ENCODE measurements at places on chromosomes 1 and 21.

DNA sequence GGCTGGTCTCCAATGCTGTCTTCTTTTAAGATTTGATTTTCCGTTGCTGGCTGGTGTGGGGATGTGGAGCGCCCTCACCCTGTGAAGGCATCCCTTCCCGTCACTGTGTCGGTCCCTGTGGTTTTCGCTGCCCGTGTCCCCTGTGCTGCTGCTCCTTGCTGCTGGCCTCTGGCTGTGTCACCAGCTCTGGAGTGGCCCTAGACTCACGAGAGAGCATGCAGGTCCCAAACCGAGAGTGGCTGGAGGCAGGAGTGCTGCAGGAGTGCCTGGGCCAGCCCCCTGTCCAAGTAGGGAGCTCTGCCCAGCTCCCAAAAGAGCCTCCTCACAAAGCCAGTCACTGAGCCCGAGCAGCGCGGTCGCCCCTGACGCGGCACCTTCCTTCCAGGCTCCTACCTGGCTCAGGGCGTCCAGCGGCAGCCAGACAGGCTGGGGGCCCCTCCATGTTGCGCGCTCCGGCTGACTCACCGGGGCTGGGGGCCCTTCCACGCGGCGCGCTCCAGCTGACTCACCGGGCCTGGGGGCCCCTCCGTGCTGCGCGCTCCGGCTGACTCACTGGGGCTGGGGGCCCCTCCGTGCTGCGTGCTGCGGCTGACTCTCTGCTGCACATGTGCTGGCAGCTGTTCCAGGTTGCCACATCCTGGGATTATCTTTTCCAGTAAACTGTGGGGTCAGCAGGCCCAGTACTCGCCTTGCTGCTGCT lies 106.7 kb upstream of the COL6A1 start:
- peak; percentile 76 for DNase-seq

GRCh38 chr1:86846164-86846647 lies 67.7 kb downstream of the SELENOF start:
- no peak for DNase-seq

DNA sequence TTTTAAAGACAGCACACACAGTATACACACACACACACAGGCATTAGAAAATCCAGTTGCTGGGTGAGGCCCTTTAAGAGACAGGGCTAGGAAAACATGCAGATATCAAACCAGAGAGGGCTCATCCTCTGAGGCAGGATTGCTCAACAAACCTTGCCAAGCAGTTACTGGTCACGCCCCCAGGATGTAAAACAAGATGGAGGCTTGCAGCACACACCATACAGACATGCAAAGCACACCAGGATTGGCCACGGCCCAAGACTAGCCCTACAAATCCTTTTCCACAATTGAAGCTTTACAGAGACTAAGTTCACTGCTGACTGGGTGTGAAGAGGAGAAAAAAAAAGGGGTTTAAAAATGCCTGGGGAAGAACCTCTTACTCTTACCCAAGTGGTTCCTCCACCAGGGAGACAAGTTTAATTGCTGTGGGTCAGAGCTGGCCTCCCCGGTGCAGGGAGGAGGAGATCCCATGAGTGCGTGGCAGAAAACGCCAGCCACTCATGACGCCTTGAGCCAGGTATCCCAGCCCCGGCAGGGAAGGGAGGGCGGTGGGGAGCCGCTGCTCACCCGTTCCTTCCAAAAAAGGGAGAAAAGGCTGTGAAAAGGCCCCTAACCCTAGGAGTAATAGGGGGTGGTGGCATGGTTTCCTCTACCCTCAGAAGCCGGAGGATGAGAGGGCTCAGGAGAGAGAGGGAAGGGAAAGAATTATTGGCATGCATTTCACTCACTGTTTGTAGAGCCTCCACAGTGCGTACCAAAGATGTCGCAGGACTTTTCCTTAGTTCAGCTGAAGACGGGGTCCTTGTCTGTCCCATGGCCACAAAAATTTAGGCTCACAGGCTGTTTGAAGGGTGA lies 594.6 kb upstream of the ZP4 start:
- DNase-seq: peak; percentile 71

DNA sequence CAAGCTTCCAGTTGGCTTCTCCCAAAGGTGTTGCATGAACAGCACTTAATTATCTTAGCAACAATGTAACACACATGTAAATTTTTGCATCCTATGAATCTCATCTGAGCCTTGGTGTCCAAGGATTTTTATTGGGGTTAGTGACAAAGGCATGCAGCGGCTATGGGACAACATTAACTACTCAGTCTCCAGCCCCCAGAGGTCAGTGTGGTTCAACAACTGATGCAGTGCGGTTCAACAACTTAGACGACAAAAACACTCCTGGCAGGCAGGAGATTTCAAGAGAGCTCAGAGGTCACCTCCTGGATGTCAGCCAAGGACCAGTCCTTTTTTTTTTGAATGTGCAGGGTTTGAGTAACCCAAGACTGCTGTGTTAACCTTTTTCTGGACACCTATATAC lies 77.5 kb upstream of the HMCN1 start:
- DNase-seq: no peak

DNA sequence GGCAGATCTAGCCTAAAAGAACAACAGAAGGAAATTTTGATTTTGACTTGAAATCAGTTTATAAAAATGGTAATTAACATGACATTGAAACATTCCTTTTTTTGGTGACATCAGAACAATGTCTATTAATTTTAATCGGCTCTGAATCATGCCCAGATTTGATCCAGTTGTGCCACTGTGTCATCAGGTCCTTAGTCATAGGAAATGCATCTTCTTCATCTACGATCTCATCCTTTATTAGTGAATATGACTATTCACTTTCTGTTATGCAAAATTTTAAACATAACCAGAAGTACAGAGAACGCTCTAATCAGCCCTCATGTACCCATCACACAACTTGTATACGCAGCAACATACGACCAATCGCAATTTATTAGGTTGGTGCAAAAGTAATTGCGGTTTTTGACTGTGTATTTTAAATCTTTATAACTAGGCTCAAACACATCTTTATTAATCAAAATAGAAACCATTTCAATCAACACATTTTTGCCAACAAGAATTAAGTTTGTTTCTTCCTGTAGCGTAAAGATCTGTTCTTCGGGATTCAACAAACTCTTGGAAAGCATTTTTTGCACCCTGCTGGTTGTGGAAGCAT lies 40.3 kb upstream of the TLR5 start:
- DNase-seq: no peak

GRCh38 chr1:225962440-225962975 lies 21.5 kb upstream of the LEFTY2 start:
- DNase-seq: no peak

DNA sequence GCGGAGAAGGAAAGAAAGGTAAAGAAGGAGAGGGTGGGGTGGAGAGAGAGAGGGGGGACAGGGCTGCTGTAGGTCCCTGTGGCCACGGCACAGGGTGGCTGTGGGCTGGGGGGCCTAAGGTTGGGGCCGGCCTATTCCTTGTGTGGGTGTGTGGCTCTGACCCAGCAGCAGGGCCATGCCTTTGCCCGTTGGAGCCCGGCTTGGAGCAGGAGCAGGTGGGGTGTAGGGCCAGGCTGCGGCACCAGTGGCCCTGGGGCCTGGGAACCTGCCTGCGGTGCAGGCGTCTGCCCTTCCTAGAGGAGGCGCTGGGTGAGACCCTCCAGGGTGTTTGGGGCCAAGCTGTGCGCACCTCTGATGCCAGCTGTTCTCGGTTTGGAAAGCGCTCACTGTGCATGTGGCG lies 19.7 kb upstream of the SUMO3 start:
- no peak for DNase-seq

DNA sequence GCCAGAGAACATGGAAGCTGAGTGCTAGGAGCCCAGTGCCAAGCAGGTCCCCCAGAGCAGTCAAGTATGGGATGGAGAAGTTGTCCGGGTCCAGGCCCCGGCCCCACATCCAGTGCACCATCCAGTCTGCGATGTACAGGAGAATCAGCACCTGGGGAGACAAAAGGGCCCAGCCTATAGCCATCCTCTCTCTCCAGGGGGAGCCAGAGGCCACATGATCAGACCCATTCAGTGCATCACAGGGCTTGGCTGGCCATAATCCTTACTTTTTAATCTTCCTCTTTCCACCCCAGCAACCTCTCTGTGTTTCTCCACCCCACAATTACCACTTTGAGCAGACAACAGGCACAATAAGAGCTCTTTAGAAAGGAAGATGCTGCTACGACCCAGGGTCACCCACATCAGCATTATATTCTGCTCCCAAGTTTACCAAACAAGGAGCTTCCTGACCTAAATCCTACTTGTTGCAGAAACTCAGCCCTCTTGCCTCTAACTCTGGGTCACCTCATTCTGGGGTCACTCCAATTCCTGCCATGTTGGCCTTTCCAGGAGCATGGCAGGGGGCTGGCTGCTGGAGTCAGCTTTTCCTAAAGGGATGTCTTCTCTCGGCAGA lies 16.4 kb upstream of the RAB29 start:
- DNase-seq: peak; percentile 63

DNA sequence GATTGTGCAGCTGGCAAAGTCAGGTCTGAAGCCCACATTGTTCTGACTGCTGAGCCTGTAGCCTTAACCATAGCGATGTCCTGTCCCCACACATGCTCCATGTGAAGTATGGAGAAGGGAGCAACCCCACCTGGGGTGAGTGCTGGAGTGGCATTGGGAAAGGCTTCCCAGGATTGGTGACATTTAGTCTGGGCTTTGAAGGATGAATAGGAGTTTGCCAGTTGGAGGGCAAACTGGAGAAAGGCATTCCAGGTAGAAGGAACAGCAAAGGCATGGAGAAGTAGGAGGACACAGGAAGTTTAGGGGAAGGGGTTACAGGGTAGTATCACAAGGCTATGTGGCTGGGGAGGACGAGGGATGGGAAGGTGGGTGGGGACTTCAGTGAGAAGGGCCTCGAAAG lies 7.3 kb upstream of the LDLRAP1 start:
- DNase-seq: no peak

DNA sequence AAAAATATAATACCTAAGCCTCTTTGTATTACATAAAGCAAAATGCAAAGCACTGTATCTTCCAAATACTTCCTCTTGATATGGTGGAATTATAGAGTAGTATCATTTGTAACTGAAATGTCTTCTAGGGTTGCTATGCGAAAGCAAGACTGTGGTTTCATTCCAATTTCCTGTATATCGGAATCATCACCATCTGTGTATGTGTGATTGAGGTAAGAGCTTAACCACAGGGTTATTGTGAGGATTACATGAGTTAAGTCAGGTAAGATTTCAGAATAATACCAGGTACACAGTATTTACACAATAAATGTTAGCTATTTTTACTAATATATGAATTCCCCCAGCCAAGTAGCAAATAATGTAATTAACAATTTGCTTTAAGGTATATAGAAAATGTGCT lies 24.7 kb downstream of the CD53 start:
- no peak for DNase-seq

DNA sequence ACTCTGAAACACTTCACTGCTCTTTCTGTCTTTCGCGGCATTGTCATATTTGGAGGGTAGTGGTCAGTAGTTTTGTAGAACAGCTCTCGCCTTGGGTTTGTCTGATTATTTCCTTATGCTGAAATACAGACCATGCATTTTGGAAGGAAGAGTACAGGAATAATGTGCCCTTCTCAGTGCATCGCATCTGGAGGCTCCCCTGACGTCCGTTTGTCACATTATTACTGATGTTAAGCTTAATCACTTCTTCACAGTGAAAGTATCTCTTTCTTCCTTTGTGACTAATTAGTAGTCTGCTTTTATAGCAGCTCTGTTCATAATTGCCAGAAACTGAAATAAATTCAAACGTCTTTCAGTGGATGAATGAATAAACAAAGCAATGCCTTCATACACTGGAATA lies 85.7 kb upstream of the CXADR start:
- DNase-seq: no peak

Data from right forelimb (tissue), 1 donor.